Activated CD4-positive, alpha-beta memory T cell treated with anti-CD3 and anti-CD28 coated beads for 36 hours (primary cell): ENCODE measurements at places on chromosomes 12 and 14. TPM values are rescaled to one million over a fixed set of nuclear protein-coding genes. Genes with fewer than 3 reads are reported as not detected.

DNA sequence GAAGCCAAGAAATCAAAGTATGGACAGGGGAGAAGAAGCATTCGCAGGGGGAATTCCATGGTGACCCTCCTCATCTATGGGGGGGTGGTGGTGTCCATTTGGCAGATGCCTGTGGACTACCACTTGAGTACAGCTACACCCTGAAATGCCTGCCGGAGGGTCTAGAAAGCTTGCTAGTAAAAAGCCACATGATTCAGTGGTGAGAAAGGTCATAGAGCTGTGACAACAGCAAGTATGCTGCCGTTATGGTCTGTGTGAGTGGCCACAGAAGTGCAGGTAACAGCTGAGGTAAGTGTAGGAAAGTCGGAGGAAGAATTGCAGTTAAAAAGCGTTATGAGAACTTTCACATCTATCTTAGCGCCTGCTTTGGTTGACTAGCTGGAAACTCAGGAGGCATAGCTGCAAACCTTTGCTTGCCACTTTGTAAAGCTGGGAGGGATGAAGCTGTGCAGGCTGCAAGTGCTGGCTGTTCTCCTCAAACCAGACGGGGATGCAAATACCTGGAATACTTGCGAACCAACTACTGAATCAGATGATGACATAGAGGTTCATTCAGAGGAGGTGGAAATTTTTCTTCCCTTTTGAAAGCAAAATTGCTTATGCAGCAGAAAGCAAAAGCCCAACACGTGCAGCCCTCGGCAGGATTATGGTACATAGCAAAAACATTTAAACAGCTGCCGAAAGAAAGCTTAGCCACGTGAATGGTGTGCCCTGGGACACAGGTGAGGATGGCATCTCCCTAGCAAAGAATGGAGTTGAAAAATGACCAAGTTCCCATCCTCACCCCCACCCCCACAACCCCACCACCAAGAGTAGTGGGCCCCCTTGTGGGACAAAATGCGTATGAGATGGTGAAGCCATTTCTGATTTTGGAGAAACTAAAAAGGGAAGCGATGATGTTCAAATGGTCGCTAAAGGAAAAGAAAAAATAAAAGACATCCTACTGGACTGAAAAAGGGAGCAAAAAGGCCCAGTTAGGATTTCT is 287.0 kb downstream of the RERGL start:
- no peaks in the 10 kb centered on the region for H3K4me1 ChIP-seq
- DNase-seq: no peak
- no peaks in the 10 kb centered on the region for H3K36me3 ChIP-seq
- H3K4me3 ChIP-seq: no peak overlapping the region
- H3K27me3 ChIP-seq: no peaks in the 10 kb centered on the region

Gene RAN
- total RNA-seq: 2,144 TPM

Gene GALNT8
- total RNA-seq: 1.3 TPM

Gene RD3L
- total RNA-seq: not detected
